ENCODE measurements at places on chromosomes 11 and 22.

- DNase-seq = no peak
Observed at GRCh38 chr22:37618072-37618656, 9.5 kb downstream of the GGA1 start.

DNA sequence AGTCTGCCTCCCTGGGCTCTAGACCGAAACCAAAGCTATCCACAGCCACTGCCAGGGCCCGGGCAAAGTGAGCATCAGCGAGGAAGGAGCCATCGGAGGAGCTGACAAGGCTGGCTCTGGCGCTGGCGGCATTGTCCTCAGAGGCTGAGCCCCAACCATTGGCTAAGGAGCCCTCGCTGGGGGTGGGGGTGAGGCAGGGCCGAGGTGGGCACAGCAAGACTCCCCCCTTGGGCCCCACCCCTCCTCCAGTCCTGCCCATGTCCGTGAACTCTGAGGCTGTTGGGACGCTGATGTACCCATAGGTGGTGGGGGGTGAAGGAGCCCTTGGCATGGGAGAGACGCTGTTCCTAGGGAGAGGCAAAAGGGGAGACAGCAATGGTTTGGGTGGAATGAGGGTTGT is 11.2 kb downstream of the ROBO4 start:
- no peak for DNase-seq

DNA sequence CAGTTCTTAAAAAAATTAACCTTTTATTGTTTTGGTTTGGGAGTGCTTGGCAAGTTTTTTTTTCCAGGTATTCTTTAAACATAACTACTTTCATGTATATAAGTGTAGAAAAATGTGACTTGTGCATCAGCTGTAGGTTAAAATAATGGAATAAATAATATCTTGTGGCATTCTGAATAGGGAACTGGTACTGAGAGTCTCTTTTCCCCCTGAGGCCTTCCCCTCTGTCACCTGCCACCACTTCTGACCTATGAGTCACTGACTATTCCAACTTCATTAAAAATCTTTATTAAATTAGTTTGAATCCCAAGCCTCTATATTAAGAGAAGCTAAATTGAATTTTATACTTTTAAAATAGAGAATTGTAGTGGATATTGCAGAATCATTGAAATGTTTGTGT is 805.7 kb downstream of the METTL15 start:
- no peak for DNase-seq

DNA sequence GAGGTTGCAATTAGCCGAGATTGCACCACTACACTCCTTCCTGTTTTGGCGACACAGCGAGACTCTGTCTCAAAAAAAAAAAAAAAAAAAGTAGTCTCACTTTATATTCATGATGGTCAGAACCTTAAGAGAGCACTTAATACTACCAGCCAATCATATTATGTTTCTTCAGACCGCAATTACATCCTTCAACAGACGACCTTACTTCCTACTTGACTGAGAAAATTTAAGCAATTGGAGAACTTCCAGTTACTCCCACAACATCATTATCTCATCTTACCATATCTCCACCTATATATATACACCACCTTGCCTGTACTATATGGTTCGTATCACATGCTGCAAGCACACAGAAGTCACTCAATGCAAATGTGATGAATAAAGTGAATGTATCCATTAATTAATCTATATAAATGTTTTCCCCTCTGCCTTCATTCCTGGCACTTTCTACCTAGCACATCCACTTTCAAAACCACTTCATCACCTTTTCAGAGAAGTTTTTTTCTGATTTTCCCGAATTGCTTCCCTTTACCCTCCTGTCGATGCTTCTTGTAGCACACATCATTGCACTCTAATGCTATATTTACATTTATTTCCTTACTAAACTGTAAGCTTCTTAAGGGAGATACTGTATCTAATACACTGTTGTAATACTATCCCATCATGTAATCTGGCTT is 13.8 kb downstream of the ATP5MG start:
- DNase-seq = no peak

DNA sequence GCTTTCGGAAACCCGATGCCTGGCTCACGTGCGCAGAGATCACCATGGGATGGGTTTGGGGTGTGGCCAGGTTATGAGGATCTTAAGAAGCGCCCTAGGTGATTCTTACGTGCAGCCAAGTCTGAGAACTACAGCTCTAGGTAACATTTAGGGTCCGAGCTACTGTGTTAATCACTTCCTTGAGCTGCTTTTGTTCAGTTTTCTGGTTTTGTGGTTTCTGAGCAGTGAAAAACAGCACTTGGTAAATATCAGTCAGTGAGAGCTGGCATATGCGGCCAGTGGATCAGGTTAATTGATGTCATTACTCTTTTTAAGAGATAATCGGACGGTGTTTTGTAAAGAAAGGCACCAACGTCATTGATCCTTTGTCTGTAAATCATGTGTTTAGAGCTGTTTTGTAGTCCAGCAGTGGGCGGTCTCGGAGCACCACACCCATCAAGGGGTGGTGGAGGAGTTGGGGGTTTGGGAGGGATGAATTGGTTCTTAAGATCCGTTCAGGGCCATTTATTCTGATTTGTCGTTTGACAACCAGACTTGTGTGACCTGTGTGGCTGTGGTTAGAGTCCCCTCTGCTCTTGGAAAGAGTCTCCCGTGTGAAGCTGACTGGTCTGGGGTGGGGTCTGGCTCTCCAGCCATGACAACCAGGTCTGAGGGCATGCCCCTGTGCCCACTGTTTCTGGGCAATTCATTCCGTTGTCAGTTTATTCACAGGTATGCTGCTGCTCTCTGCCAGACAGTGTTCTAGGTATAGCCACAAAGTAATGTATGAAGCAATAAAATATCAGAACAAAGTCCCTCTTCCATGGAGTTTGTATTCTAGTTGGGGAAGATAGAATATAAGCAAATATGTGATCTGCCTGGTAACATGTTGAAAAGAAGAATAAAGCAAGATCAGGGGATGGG is 61.9 kb upstream of the SORL1-AS1 start:
- peak; percentile 15 for DNase-seq

DNA sequence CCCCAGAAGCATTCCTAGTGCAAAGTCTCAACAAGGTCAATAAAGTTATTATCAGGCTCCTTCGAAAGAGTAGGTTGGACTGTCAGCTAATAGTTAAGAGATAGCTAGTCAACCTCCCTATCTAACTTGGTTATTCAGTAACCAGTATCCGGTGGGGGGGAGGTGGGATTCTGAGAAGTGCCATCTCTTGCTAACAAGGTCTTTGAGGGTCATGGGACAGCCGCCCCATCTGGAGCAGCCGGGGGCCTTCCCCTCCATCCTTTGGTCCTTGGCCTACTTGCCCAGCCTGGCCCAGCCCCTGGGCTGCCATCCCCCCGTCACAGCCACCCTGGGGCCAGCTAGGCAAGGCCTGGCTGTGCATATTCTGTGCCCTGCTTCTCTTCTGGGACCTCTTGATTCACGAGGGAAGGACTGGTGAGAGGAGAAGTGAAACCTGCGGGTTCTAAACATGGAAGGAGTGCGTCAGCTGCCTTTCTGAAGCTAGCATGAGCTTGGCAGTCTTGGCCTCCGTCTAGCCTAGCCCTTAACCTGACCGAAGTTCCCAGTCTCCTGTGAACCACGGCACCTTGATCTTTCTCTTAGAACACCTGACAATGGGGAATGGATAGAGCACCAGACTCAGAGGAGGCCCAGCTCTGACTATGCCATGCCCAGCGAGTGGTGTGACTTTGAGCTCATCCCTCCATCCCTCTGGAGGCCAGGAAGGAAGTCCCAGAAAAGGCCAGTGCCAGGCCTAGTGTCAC is 9.3 kb downstream of the SLC37A2 start:
- DNase-seq = no peak

DNA sequence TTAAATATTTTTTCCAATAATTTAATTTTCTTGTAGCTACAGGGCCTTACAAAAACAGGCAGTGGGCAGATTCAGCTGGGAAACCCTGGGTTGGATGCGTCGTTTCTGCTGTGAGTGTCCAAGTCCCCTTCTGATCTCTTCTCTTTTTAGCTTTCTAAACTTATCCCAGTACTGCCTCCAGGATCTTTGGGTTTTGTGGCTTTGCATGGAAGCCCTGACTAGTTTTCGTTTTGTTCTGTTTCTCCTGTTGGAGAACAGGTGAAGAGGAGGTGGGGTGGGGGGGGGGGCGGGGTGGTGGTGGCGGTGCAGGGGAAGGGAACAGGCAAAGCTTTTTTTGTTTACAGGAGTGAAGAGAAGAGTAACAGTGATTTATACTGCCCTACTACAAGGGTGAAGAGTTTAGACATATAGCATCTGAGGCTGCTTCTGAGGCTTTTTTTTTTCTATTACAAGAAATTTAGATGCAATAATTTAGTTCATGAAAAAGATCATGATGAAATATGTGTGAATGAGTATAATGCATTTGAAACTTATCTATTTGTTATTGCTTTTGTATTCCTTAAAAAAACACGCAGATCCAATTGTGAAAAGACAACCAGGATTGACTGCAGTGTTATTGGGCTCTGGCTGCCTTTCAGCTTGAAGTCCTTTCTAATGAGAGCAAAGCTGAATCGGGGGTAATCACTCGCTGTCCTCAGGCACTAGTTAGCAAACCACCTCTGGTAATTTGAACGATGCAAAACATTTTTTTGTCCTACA is 142.9 kb downstream of the NCAM1 start:
- no peak for DNase-seq

DNA sequence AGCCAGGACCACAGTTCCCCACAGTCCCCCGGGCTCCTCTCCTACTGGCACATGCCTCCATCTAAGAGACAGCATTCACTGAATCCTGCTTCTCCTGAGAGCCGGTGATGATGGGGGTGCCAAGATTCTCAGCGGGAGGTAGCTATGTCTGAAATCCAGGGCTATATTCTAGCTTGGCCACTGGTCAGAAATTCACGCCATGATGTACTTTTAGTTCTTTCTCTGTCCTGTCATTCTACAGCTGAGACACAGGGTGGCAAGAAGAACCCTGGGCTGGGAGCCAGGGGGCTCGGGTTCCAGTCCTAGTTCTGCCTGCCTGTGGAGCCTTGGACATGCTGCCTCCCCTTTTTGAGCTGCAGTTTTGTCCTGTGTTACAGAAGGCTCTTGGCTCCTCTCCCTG is 59.2 kb upstream of the PHOX2A start:
- no peak for DNase-seq

DNA sequence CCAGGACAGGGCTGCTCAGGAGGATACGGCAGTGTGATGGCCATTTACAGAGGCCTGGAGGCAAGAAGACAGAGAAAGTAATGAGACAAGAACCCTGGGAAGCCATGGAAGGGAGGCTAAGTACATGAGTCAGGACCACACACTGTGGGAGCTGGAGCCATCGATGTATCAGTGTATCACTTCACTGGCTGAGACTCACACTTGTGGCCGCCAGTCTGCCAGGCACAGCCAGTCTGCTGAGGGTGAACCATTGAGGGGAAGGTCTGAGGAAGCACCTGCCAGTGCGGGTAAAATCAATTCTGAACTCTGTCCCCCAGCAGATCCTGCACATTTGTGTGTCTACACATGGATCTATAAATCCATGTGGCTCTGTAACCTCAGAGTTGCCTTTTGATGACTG is 195.6 kb downstream of the GRIK4 start:
- DNase-seq = no peak

- peak; percentile 29 for DNase-seq
Observed at GRCh38 chr22:32660292-32660691, 141.2 kb upstream of the TIMP3 start.

- no peak for DNase-seq
Observed at GRCh38 chr11:7655253-7656217, 17.8 kb downstream of the CYB5R2 start.

DNA sequence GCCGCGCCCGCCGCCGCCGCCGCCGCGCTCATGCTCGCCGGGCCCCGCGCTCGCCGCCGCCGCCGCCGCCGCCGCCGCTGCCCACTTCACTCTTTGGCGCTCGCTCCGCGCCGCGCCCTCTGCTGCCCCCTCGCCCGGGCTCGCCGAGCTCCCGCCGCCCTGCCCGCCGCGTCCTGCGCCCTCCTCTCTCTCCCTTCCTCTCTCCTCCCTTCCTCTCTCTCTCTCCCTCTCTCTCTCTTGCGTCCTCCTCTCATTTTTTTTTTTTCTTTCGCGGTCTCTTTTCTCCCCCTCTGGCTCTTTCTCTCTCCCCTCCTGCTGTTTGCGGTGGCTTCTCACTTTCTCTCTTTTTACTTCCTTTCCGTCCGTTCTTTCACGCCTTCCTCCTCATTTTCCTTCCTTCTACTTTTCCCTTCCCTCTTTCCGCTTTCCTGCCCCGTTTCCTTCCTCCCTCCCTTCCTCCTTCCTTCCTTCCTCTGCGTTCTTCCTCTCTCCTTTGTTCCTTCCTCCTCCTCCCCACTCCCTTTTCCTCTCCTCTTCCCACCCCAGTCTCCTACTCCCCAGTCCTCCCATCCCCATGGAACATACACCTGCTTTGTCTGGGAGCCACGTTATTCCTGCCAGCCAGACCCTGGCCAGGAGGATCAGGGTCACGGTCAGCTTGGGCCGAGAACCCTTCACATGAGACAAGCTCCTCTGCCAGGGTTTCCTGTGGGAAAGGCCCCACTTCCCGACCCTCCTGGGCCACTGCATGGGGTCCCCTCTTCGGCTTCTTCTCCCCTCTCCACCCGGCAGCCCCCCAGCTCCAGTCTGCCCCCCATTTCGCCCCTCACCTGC is 19.3 kb upstream of the SHISAL1 start:
- DNase-seq = peak; percentile 8

GRCh38 chr11:26580929-26581328 is 8.9 kb upstream of the MUC15 start:
- no peak for DNase-seq

DNA sequence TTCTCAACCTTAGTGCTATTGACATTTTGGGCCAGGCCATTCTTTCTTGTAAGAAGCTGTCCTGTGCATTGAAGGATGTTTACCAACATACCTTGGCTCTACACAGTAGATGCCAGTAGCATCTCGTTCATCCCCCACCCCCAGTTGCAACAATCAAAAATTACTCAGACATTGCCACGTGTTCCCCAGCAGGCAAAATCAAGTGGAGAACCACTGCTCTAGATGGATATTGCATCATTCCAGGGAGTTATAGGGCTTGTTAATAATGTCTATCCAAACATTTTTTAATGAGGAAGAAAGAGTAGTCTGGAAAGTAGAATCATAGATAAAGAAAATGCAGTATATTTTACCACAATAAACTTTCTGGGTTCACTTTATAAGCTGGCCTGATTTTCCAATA is 64.1 kb downstream of the PRMT3 start:
- DNase-seq = no peak

GRCh38 chr11:12285811-12286222 is 91.6 kb upstream of the PARVA start:
- no peak for DNase-seq

DNA sequence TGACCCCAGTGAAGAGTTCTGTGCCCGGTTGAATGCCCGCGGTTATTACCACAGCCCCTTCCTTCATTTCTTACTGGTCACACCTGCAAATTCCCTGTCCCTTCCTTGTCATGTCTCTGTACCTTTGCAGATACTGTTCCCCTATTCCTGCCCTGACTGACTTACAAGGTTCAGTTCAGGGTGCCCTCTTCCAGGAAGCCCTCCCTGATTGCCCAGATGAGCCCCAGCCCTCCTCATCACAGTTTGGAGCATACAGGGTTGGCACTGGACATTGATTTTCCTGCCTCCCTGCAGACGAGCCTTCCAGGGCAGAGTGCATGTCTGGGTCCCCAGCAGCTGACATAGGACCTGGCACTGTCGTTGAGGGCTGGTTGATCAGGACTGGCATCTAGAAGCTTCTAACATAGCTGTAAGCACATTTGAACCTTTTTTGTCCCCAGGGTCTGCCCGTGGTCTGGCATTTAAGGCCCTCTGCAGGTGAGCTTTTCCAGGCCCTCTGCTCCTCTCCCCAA is 70.4 kb upstream of the SHISAL1 start:
- no peak for DNase-seq

GRCh38 chr11:70031631-70032469 is 46.3 kb upstream of the ANO1 start:
- no peak for DNase-seq
